ENCODE measurements at places on chromosomes 11 and 22. TPM values are rescaled to one million over a fixed set of nuclear protein-coding genes. Genes with fewer than 3 reads are reported as not detected.

Gene IRAG1
- 10.3 TPM for polyA plus RNA-seq

DNA sequence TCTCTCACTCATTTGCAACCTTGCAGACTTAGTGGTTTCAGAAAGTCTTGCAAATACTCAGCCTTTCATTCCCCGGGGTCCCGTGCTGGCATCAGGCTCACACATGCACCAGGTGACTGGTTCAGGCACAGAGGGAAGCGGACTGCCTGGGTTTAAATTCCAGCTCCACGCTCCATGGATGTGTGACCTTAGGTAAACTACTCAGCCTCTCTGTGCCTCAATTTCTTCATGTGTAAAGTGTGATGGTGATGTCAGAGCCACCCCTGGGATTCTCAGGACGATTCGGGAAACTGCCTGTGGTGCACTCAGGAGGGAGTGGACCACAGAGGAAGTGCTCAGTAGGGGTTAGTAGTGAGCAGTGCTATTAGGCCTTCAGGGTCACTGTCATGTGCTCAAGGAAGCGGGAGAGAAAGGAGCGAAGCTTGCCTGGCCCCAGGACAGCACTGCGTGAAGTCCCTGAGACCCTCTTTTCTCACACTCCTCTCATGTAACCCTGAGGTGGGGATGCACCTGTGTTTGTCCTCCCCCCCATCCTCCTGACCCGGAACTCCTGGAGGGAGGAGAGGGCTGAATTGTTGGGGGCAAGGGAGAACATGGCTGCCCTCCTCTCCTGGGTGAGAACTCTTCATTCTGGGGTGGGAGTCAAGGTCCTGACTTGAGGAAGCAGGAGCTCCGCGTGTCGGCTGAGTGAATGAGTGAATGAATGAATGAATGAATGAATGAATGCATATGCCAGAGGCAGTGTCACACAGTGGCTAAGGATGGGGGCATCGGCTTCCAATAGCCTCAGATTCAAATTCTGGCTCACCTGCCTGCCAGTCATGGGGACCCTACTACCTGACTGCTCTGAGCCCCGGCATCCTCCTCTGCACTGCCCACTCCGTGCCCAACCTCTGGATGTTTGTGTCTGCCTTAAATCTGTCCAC is 14.4 kb upstream of the UPK3A start:
- DNase-seq: no peak

- DNase-seq: no peak
Observed at GRCh38 chr22:47902646-47903180, 1140.3 kb downstream of the TBC1D22A start.

- no peak for DNase-seq
Observed at GRCh38 chr11:61087426-61088119, 14.7 kb upstream of the CD5 start.

DNA sequence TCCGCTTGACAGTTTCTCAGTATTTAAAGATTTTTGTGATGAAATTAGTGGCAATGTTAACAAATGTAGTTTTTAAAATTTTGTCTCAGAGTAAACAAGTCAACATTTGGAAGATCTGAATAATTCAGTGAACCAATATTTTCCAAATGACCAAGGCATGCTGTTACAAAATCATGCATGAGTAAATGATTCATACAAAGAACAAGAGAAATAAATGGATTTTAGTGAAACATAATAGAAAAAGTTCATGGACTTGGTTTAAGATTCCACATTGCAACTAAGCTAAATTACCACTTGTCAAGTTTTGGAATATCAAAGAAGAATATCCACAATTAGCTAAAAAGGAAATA is 125.7 kb upstream of the SNX19 start:
- DNase-seq: no peak

- DNase-seq: no peak
Observed at GRCh38 chr22:36853407-36854099, 7.3 kb upstream of the NCF4 start.
